Naive B cell (primary cell): ENCODE measurements at places on chromosomes 12 and 14. TPM values are rescaled to one million over a fixed set of nuclear protein-coding genes. Genes with fewer than 3 reads are reported as not detected.

DNA sequence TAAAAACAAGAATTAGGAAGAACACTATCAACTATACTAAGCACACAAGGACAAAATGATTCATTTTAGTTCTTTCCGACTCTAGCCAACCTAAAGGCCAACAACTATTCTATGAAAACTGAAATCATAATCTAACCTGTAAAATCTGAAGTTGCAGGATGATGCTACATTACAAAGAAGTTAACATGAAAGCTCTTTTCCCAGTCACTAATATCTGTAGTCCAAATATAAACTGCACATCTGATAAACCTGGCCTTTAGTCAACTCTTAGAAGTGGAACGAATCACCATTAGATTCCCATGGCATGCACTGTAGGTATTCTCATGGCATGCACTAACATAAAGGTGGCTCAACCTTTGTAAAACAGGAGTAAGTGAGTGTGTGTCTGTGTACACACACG lies 41.7 kb downstream of the BLTP3B start:
- no peak overlapping the region for H3K27ac ChIP-seq
- peaks cover 4% of the 10 kb centered on the region for H3K4me1 ChIP-seq
- H3K27me3 ChIP-seq: no peaks in the 10 kb centered on the region
- peaks cover 17% of the 10 kb centered on the region for H3K36me3 ChIP-seq
- H3K4me3 ChIP-seq: no peak overlapping the region

DNA sequence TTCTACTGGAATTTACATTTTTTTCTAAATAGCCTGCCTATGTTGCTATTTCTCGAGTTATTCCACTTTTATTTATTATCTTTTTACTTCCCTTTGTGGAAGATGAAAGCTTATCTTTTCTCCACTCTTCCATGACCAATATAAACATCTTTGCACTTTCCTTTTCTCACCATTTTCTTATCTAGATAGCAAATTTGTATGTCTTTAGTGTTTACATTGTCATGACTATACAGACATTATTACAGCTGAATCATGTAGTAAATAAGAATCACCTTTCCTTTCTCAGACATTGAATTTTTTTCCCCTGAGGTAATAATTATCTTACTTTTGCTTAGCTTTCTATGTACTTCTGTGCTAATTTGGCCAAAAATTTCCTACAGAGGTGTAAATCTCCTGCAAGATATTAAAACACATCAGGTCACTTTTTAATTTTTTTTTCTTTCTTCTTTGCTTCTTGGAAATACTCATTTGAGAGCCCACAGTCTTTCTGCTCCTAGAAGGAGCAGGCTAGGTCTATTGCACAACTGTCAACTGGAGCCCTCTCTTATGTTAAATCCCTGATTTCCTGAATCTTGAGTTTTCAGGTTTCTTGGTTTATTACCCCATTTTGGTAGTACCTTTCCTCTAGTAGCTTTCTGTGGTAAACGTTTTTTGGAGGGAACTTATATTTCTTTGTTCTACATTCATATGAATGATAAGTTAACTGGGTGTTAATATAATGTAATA lies 109.0 kb upstream of the ATP2B1 start:
- peaks cover 16% of the 10 kb centered on the region for H3K4me1 ChIP-seq
- no peak overlapping the region for H3K4me3 ChIP-seq
- no peak for DNase-seq
- no peaks in the 10 kb centered on the region for H3K36me3 ChIP-seq
- H3K27ac ChIP-seq: no peak overlapping the region

- DNase-seq: peak; percentile 18
- no peak overlapping the region for H3K4me3 ChIP-seq
- no peaks in the 10 kb centered on the region for H3K4me1 ChIP-seq
Measured at GRCh38 chr14:64891839-64892375, 12.2 kb upstream of the SPTB start.

GRCh38 chr12:105882404-105882803 lies 256.4 kb downstream of the NUAK1 start:
- H3K27me3 ChIP-seq: no peaks in the 10 kb centered on the region
- H3K36me3 ChIP-seq: no peaks in the 10 kb centered on the region
- H3K27ac ChIP-seq: no peak overlapping the region
- DNase-seq: no peak
- no peaks in the 10 kb centered on the region for H3K4me1 ChIP-seq
- no peak overlapping the region for H3K4me3 ChIP-seq

DNA sequence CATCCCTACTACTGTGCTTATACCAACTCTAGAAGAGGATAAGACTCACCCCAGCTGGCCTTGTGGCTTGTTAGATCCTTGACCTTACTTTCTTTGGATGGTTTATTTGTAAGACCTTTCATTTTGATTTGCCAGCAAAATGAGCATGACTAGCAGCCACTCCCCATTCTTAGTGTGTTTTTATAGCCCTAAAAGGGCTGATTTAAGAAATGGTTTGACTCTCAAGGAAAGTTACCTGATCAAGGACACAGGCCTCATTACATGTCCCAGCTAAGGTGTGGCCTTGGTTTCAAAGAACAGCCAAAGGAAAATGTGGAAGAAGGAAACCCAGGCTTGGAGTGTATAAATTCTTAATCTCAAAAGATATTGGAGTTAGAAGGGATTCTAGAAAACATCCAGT lies 41.4 kb downstream of the SLC17A8 start:
- H3K4me1 ChIP-seq: no peaks in the 10 kb centered on the region
- DNase-seq: no peak
- H3K27ac ChIP-seq: no peak overlapping the region
- H3K4me3 ChIP-seq: no peak overlapping the region

DNA sequence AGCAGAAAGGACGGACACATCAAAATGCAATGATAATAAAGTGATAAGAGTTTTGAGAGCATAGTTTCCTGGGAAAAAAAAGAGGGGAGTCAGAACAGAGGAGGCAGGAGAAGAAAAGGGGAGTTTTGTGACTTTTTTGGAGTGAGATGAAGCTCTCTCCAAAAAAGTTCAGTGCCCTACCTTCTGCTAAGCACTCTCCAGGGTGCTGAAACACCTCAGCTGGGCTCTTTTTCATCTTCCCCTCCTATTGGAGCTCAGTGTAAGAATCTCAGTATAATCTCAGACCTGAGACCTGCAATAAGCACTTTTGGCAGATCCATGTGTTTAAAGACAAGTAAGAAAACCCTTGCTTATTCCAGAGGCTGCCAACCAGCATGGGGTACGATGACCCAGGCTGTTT lies 58.9 kb upstream of the SRRM4 start:
- DNase-seq: no peak
- no peaks in the 10 kb centered on the region for H3K36me3 ChIP-seq
- H3K27me3 ChIP-seq: peaks cover 7% of the 10 kb centered on the region
- no peaks in the 10 kb centered on the region for H3K4me1 ChIP-seq
- H3K27ac ChIP-seq: no peak overlapping the region

GRCh38 chr14:101426466-101426865 lies 134.8 kb upstream of the DIO3 start:
- peaks cover 8% of the 10 kb centered on the region for H3K36me3 ChIP-seq
- H3K4me3 ChIP-seq: no peak overlapping the region
- H3K27ac ChIP-seq: no peak overlapping the region

- no peaks in the 10 kb centered on the region for H3K27me3 ChIP-seq
- no peak for DNase-seq
- H3K27ac ChIP-seq: no peak overlapping the region
- H3K4me1 ChIP-seq: peaks cover 38% of the 10 kb centered on the region
Measured at GRCh38 chr12:14422516-14423230, 57.2 kb downstream of the ATF7IP start.

- H3K27me3 ChIP-seq: no peaks in the 10 kb centered on the region
- H3K36me3 ChIP-seq: no peaks in the 10 kb centered on the region
Measured at GRCh38 chr12:21910657-21911056, 30.6 kb downstream of the ABCC9 start.

DNA sequence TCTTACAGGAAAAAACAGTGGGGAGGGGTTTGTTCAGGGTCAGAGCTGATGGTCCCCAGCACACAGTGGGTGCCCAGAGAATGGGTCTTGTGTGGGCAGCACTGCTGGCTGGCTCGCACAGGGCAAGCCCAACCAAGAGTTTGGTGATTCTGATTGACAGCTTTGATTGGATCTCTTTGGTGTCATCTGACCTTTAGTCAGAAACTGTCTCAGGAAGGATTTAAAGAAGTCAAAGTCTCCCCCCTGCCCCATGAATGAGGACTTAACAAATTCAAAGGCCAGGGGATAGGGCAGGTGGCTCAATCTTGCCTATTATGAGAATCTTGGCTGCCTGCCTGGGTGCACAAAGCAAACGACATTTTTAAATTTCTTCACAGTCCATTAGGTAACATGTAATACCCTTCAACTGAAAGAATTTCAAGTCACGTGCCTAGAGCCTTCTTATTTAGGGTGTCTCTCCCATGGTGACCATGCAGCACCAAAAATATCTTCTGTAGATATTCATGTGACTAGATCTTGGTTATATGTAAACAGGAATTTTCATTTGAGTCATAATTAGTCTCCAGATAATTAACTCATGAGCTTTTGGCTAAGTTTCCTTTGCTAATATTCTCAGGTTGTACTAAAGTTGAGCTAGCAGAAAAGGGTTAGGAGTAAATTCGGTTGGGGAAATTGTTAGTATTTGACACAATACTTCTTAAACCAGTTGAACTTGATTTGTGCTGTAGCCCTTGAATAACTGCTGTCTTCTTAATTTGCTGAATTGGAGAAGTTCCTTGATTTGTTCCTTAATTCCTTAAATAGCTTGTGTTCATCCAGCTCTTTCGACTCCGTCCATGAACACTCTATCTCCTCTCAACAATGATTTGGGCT lies 54.5 kb upstream of the HECTD1 start:
- H3K27me3 ChIP-seq: no peaks in the 10 kb centered on the region
- H3K4me1 ChIP-seq: no peaks in the 10 kb centered on the region
- no peak for DNase-seq
- no peak overlapping the region for H3K27ac ChIP-seq
- no peak overlapping the region for H3K4me3 ChIP-seq

GRCh38 chr14:38255673-38256532 lies at the start of gene CLEC14A:
CLEC14A (minus strand) TSS chr14:38256093; CDS start chr14:38256022, 71 bp downstream.
- no peaks in the 10 kb centered on the region for H3K36me3 ChIP-seq
- no peak within 1 kb of the TSS for H3K27ac ChIP-seq
- peak within 1 kb of the TSS; percentile 72 for H3K4me3 ChIP-seq
- peaks cover 9% of the 10 kb centered on the region for H3K27me3 ChIP-seq

- peaks cover 14% of the 10 kb centered on the region for H3K27me3 ChIP-seq
- peaks cover 2% of the 10 kb centered on the region for H3K4me1 ChIP-seq
- H3K27ac ChIP-seq: no peak overlapping the region
- no peaks in the 10 kb centered on the region for H3K36me3 ChIP-seq
- no peak overlapping the region for H3K4me3 ChIP-seq
Measured at GRCh38 chr12:127150479-127150878, 1116.5 kb upstream of the TMEM132C start.

- no peak overlapping the region for H3K4me3 ChIP-seq
- no peak for DNase-seq
- H3K36me3 ChIP-seq: no peaks in the 10 kb centered on the region
- no peak overlapping the region for H3K27ac ChIP-seq
- no peaks in the 10 kb centered on the region for H3K4me1 ChIP-seq
Measured at GRCh38 chr12:65526311-65526710, 247.8 kb downstream of the MSRB3 start.

DNA sequence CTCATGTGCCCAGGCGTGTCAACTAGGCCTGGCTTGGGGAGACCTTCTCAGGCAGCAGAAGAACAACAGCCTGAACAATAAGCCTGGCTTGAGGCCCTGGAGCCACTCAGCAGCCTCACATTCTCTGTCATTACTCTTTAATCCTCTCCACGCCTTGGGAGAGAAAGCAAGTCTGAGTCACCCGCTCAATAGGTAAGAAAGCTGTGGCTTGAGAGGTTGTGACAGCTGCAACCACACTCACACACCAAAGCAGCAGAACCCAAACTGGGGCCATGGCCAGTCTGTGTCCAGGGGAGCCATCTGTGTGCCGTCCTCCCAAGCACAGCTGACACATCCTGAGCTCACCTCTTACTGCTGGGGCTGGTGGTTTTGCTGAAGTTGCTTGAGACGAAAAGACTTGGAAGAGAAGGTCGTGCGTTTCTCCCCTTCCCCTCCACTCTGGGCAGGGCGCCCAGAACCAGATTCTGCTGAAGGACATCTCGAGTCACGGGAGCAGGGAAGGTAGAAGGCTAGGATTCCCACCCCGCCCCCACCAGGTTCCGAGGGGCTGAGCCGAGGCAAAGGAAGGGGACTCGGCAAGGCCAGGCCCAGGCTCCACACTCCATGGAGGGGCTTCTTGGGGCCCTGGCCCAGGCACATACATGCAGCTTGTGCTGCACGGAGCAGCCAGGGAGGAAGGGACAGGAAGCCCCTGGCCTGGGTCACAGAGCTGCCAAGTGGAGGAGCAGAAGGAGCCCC lies 5.5 kb downstream of the TMEM63C start:
- H3K27ac ChIP-seq: no peak overlapping the region
- H3K4me3 ChIP-seq: no peak overlapping the region
- no peaks in the 10 kb centered on the region for H3K36me3 ChIP-seq
- peaks cover 12% of the 10 kb centered on the region for H3K4me1 ChIP-seq
- peaks cover 64% of the 10 kb centered on the region for H3K27me3 ChIP-seq
- no peak for DNase-seq

- H3K4me1 ChIP-seq: no peaks in the 10 kb centered on the region
- H3K4me3 ChIP-seq: no peak overlapping the region
- no peak for DNase-seq
- H3K27ac ChIP-seq: no peak overlapping the region
Measured at GRCh38 chr12:46332260-46332659, 40.3 kb downstream of the SLC38A2 start.

The COL2A1 gene
- not detected for polyA plus RNA-seq

The KRT80 gene
- not detected for polyA plus RNA-seq
